ENCODE measurements at places on chromosomes 11 and 22.

GRCh38 chr11:58186938-58187337 lies 1.9 kb upstream of the OR9Q2 start:
- no peak for DNase-seq

DNA sequence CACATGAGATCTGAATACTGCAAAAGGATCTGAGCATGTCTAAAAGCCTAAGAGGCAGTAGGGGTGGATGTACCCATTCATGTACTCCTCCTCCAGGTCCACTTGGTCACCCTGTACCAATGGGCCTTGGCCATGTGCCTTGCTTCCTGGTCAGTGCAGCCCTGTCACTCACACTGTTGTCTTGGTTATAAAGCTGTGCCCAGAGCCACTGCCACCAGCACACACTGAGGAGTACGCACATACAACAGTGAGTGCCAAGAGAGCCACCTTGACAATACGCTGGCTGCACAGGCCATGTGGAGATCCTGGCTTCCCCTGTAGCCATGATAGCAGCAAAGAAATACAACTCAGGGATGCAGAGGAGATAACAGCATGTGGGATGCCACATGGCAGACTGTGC lies 96.4 kb upstream of the LDLRAD3 start:
- no peak for DNase-seq

GRCh38 chr11:121414141-121414913 lies 37.8 kb upstream of the SORL1 start:
- no peak for DNase-seq

DNA sequence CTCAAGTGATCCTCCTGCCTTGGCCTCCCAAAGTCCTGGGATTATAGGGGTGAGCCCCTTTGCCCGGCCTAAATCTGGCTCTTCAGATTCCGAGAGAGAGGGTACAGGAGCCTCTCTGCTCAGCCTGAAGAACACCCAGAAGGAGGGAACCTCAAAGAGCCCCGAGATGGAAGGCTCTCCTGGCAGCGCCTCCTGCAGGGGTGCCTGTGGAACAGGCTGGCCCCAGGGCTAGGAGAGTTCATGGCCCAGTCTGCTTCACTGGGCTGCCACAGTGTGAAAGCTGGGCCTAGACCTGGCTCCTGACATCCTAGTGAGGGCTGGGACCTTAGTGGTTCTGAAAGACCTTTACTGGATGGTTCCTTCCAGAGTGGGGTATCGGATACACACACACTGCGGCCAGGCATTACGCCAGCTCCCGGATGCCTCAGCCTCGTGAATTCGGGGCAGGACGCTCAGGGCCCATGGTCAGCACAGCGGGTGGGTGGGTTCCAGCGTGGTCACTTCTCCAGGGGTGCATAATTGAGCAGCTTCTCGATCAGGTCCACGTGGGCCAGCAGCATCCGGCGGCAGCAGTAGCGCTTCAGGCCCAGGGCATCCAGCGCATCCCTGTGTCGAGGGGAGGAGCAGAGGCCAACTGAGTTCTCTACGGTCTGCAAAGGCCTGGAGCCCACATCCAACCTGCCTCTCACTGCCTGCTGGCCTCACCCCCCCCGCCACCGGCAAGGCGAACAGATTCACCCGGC lies 2.3 kb downstream of the POLR2L start:
- no peak for DNase-seq

DNA sequence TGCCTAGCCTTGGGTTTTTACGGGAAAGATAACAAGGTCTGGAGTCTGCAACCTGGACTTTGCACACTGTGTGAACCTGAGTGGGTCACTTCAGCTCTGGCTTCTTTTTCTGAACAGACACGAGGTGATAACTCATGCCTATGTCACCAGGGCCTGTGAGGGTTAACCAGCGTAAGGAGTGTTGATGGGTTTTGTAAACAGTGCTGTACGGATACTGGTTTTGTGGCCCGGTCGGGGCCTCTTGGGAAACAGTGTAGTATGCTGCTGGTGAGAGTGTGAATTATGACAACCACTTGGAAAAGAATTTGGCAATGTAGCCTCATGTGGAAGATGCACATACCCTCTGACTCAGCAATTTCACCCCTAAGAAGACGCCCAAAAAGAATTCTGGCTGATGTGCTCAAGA lies 266.8 kb downstream of the MN1 start:
- no peak for DNase-seq

GRCh38 chr11:128226106-128226716 lies 361.1 kb downstream of the ETS1 start:
- no peak for DNase-seq

DNA sequence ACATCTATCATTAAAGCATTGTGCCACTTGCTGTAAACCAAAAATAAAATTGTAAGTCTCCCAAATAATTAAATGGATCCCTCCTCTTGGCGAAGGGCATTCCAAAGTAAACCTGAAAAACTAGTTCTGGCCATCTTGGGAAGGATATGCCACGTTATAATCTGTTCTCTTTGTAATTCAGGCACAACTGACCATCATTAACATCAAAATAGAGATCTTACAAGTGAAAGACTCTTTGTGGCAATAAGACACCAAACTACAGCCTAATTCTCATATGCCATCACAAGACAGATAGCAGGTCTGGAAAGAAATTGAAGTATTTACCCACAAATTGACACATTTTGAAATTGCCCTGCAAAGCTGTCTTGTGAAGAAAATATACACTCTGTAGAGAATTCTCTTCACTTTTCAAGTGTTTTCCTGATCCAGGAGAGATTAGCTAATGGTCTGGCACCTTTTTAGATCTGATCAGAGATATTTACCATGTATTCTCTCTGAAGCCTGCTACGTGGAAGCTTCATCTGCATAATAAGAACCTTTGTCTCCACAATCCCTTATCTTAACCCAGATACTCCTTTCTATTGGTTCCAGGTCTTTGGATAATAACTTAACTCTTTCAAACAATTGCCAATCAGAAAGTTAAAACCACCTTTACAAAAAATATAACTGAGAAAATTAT lies 630.4 kb upstream of the CCDC179 start:
- DNase-seq, result no peak

DNA sequence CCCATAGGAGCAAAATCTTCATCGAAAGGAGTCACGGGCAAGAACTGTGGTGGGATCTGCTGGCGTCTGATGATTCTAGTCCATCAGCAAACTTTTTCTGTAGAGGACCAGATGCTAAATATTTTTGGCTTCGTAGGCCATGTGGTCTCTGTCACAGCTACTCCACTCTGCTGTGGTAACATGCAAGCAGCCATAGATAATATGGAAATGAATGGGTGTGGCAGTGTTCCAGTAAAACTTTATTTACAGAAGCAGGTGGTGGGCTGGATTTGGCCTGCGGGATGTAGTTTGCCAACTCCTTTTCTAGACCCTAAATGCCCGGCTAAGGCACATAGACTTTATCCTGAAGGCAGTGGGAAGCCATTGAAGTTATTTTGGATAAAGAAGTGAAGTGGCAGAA lies 32.9 kb downstream of the BMAL1 start:
- no peak for DNase-seq

GRCh38 chr11:119567688-119568582 lies 145.0 kb upstream of the THY1 start:
- no peak for DNase-seq

- DNase-seq, result no peak
These were observed 31.3 kb downstream of the MTNR1B start for GRCh38 chr11:93000511-93001476.

DNA sequence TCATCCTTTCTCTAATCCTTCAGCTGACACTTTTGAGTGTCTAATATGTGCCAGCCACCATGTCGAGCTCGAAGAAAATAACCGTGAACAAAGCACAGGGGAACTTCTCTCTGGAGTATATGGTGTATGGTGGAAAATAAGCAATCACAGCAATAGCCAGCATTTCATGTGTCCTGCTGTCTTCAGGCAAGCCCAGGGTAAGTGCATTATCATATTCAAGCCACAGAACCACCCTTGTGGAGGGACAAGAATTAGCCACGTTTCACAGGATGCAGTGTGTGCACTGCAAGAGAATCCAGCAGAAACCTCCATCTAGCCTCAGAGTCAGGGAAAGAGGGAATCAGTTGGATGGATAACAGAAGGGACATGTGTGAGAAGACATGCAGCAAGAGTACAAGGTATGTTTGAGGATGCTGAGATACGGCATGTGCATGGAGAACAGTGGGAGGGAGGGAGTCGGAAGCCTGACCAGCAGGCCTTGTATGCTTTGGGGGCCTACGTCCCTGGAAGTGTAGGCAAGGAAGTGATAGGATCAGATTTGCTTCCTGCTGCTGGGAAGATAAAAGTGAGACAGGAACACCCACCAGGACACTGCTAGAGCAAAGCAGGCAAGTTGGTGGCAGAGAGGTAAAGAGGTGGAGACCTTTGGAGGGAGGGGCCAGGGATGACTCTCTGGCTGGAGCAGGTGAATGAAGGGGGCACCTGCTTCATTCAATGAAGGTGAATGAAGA lies 14.7 kb upstream of the GNAZ start:
- DNase-seq, result no peak

DNA sequence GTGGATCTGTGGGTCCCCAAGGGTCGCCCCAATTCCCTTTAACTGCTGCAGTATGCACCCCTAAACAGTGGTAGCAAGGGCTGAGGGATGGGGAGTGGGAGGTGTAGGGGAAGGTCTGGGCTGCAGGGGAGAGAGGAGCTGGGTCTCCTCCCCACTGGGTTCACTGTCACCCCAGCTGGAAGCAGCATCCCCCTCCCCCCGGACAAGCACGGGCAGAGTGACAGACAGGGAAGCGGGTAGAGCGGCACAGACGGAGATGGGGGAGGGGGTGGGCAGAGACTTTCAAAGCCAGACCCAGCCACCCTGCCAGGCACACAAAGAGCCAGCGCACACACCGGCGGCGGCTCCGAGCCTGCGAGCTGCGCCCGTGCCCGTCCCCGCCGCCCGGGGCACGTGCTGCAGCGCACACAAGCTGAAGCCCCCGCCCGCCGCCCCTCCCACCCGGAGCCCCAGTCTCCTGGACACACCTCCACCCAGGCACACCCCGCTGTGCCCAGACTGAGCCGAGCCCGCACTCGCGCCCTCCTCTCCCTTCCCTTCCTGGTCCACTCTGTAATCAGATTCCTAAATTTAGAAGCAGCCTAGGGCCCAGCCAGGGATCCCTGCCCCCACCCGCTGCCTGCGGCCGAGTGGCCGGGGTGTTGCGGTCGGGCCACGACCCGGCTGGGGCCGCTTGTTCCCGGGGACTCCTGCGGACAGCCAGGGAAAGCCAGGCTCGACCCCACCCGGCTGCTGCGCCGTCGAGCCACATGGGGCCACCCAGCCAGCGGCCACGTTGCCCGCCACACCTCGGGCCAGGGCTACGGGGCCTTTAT lies 935 bp upstream of the RCOR2 start:
- DNase-seq, result no peak

DNA sequence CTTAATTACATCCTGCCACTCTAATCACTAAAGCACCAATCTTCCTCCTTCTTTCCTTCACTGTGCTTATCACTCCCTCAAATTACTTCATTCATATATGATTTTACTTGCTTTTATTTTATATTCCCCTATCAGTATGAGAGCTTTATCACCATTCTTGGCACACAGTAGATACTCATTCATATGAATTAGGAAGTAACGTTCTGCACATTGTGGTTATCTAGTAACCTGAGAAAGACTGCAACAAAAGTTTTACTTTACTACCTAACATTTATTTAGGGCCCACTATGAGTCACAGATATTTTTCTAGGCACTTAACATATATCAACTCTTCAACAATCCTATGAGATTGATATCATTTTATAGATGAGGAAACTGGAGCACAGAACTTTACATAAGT lies 1559.9 kb upstream of the TENM4 start:
- DNase-seq, result no peak

DNA sequence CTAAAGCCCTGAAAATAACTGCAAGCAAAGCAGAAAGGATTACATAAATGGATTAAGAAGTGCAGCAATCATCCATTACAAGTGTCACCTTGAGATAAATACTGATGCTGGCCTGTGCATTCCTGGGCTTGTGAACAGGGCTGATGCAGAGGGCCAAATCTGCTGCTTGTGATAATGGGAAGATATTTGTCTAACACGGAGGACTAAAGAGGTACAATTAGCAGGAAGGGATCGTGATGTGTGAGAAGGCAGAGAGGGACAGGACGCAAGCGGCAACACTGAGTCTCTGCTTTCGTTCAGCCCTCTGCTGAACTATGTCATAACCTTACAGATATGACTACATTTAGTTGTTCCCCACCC lies 107.7 kb upstream of the DDI1 start:
- no peak for DNase-seq

GRCh38 chr11:21511835-21512440 lies 680.9 kb upstream of the ANO5 start:
- DNase-seq, result peak; percentile 1

DNA sequence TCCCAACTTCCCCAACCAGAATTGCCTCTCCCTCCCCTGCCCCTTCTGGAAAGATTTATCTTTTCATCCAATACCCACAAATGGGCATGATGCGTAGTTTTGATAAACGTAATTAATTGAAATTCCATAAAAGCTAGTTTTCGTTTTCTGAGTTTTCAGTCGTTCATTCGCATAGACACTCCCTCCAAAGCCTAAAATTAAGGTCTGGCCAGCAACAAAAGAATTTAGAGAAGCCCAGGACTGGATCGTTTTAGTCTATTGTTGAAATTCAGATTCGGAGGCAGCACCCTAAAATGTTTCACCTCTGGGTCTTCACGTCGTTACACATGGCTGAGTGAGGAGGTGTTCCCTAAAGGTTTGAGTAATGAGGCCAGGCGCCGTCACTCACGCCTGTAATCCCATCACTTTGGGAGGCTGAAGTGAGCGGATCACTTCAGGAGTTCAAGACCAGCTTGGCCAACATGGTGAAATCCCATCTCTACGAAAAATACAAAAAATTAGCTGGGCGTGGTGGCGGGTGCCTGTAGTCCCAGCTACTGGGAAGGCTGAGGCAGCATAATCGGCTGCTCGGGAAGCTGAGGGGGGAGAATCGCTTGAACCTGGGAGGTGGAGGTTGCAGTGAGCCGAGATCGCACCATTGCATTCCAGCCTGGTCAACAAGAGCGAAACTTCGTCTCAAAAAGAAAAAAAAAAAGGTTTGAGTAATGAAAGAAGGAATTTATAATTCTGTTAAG lies 589 bp upstream of the NDUFC2 start:
- no peak for DNase-seq

GRCh38 chr11:9756461-9756860 lies 92.6 kb downstream of the SWAP70 start:
- no peak for DNase-seq

- DNase-seq, result no peak
These were observed 40.7 kb upstream of the POU2AF1 start for GRCh38 chr11:111419641-111420327.

GRCh38 chr11:12239804-12240371 lies 129.5 kb downstream of the MICAL2 start:
- no peak for DNase-seq

- no peak for DNase-seq
These were observed 21.4 kb downstream of the CHKA start for GRCh38 chr11:68099474-68100405.

GRCh38 chr11:63720611-63721010 lies 39.3 kb downstream of the RTN3 start:
- DNase-seq, result no peak

- no peak for DNase-seq
These were observed 26.0 kb upstream of the CYP2D6 start for GRCh38 chr22:42156598-42156997.

- DNase-seq, result no peak
These were observed 73.6 kb downstream of the CSTPP1 start for GRCh38 chr11:47010179-47010578.

- no peak for DNase-seq
These were observed 501.7 kb downstream of the INSC start for GRCh38 chr11:15616130-15617105.
